GOT3 (cell line): ENCODE measurements at places on chromosomes 4 and X.
A peak's percentile ranks its signal among the peaks of the same experiment; 100 is the strongest.

GRCh38 chrX:114058988-114059418 is 524.9 kb upstream of the HTR2C start:
- DNase-seq: no peak

DNA sequence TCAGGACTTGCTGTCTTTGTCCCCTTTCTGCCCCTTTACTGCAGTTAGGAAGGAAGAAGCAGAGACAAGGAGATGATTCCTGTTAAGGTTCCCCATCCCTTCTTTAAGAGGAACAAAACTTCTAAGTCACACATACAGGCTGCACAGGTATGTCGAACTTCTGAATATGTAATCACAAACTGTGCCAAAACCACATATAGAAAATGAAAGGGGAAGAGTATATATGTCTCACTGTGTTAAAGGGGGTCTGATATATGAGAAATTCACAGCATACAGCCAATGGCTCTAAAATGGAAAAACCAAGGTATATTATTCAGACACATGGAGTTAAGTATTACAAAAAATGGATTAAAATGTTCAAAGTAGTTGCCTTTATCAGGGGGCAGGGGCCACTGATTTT is 11.7 kb downstream of the CFAP97 start:
- no peak for DNase-seq

DNA sequence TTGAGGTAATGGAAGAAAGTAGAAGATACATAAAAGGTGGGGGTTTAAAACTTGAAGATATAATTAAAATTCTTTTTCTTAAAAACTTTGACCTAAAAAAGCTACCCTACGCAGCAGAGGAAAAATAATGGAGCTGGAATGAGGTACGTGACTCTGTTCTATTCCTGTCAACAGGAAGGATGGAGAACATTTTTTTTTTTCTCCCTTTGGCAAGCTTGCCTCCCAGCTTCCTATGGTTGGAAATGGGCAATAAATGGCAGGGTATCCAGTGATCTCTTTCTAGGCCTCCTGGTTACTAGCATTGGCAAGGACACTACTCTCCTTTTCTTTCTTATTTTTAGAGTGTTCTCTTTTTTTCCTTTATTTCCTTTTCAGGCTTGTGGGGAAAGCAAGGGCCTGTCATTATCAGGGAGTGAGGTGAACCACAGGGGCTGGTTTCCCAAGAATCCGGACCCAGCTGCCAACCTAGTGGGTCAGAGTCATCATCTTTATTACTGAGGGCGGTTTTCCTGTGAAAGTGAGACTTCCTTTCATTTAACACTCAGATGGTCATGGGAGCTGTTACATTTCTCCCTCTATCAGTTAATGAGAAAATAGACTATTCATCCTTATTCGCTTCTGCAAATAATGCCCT is 224.6 kb downstream of the SPRY1 start:
- no peak for DNase-seq

DNA sequence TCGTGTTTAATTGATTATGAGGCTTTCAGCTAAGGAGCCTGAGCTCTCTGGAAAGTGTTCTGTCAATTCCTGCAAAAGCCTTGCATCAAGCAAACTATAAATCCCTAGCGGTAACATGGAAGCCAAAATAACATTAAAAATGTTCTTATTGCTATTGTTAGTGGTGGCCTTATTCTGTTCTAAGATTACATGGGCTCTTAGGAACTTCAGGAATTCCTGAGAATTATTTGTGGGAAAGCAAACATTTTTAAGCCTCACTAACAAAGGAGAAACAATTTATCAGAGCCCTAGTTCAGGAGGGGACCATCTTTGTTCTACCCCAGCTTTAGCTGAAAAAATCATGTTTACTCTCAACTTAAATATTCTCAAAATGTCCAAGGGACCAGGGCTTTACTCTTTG is 119.6 kb downstream of the PAPSS1 start:
- no peak for DNase-seq

GRCh38 chrX:38055170-38055847 is 49.0 kb downstream of the SYTL5 start:
- DNase-seq: no peak

DNA sequence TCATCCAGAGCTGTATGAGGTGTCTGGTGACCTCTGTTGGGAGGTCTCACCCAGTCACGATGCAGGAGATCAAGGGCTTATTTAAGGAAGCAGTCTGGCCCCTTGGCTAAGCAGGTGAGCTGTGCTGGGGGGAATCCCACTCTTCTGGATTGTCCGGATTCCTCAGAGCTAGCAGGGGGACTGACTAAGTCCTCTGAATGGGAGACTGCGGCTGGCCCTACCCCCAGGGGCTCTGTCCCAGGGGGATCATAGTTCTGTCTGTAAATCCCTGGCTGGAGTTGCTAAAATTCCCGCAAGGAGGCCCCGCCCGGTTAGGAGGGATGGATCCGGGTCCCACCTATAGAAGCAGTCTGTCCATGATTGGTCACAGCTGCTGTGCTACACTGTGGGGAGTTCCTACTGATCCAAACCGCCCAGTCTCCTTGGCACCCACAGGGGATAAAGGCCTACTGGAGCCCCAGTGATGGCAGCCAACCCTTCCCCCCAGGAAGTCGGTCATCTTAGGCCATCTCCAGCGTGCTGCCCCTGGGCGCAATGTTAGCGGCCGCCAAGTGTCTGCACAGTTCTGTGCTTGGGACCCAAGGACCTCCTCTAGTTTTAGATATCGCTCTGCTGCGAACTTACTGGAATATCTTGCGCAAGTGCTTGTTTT is 118.2 kb upstream of the KLF8 start:
- DNase-seq: no peak

GRCh38 chr4:12844141-12844540 is 640.0 kb downstream of the RAB28 start:
- DNase-seq: no peak

GRCh38 chr4:30904588-30904987 is 184.4 kb downstream of the PCDH7 start:
- DNase-seq: no peak

GRCh38 chr4:88457307-88458103 is 586 bp downstream of the HERC5 start:
- peak; percentile 46 for DNase-seq

GRCh38 chrX:110108381-110108821 is 105.5 kb downstream of the TMEM164 start:
- no peak for DNase-seq

- DNase-seq: no peak
These were observed 165.4 kb upstream of the WDR1 start for GRCh38 chr4:10281996-10282395.

DNA sequence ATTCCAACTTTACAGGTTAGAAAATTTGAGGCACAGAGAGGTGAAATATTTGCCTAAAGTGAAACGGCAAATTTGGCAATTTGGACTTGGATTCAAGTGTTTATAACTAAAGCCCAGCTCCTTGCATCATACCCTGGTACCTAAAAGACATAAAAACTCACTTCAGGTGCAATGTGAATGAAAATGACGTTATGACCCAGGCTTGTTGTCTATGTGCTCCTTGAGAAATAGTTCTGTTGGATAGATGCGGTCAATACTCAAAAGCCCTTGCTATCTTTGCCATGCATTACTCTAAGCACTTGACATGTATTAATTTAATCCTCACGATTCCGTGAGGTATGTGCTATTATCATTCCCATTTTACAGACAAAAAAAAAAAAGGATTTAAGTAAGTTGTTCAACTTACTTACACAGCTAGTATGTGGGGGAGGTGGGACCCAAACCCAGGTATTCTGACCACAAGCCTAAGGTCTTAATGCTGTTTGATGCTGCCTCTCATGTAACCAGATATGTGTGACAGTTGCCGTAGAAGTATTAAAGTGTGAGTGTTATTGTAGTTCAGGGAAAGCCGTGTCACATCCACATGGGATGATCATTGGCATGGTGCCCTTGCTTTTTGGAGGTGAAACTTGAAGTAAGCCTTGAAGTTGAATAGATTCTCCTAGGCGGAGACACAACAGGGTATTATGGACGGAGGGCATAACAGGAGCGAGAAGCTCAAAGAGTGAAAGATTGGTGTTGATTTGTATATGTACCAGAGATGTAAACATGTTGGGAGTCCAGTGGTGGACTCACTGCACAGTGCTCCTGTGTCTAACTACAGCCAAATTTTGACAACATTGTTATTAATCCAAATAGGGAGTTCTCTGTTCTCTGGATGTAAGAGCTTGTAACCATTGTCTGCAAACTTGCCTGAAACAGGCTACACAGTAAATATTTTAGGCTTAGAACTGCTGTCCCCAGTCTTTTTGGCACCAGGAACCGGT is 3.1 kb downstream of the SCML1 start:
- DNase-seq: no peak

GRCh38 chr4:155615081-155615887 is 51.4 kb upstream of the GUCY1A1 start:
- DNase-seq: no peak

- no peak for DNase-seq
These were observed 69.6 kb upstream of the ATXN3L start for GRCh38 chrX:13389501-13389900.

DNA sequence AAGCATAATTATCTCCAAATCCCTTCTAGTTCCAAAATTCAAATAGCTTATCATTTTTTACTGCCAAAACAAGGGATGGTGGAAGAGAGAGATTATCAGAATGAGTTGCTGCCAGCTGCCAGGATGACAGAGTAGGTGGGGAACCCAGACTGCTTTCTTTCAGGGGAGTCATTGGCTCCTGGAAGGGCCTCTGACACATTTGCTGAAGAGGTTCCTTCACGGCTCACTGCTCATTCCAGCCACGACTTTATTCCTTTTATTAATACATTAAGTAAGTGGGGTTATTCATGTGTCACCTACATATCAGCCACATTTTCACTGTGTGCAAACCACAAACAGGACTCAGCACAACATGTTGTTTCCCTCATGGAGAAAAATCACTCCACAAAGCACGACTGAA is 12.7 kb upstream of the SMIM43 start:
- DNase-seq: no peak

- no peak for DNase-seq
These were observed 743 bp downstream of the ANTXR2 start for GRCh38 chr4:80072228-80072743.

DNA sequence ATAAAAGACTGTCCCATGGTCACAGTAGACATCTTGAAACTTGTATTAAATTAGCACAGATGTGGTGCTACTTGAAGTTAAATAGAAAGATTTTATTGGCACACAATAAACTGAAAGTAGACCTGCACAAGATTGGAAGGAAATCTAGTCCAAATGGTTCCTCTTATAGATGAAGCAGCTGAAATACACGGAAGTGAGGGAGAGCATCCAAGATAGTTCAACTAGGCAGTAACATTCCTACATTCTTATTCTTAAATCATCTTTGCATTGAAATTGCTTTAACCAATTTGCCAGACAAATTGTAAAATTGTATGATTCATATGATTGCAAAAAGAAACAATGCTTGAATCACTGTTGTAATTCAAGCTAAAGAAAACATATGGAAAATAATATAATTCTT is 87.6 kb upstream of the VCX3B start:
- DNase-seq: no peak

- no peak for DNase-seq
These were observed 81.2 kb downstream of the GAB1 start for GRCh38 chr4:143417679-143418403.

DNA sequence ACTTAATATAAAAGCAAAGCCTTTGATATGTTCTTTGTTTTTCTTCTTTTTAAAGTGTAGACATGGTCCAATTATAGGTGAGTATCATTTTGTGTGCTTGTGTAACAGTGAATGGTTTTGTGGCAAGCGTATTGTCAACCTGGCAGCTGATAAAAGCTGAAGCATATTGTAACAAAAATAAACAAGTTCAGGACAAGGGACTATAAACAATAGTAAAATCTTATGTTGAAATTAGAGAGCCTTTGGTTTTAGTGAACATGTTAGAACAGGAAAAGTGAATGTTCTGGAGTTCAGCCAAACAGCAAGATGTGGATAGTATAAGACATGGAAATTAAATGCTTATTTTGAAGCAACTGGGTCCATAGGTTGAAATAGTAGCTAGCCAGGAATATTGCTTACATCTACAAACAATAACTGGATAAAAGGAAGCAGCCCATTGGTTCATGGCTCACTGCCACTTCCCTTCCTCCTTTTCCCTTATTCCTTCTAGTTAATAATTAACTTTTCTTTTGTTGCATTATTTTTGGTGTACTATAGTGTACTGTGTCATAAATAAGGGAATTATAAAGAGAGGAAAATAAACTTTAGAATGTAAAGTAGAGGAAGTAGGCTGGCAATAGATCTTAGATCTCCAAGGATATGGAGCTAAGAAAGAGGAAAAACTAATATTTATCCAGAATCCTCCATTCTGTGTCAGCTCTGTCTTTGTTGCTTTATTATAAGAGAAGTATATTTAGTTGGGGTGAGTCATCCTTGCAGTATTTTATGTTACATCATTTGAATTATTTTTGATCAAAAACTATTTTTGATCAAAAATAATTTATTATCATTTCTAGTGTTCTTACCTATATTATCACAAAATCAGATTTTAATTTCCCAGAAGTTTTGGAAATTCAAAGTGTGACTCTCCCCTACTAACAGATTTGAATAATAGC is 65.6 kb downstream of the MRPL1 start:
- no peak for DNase-seq

DNA sequence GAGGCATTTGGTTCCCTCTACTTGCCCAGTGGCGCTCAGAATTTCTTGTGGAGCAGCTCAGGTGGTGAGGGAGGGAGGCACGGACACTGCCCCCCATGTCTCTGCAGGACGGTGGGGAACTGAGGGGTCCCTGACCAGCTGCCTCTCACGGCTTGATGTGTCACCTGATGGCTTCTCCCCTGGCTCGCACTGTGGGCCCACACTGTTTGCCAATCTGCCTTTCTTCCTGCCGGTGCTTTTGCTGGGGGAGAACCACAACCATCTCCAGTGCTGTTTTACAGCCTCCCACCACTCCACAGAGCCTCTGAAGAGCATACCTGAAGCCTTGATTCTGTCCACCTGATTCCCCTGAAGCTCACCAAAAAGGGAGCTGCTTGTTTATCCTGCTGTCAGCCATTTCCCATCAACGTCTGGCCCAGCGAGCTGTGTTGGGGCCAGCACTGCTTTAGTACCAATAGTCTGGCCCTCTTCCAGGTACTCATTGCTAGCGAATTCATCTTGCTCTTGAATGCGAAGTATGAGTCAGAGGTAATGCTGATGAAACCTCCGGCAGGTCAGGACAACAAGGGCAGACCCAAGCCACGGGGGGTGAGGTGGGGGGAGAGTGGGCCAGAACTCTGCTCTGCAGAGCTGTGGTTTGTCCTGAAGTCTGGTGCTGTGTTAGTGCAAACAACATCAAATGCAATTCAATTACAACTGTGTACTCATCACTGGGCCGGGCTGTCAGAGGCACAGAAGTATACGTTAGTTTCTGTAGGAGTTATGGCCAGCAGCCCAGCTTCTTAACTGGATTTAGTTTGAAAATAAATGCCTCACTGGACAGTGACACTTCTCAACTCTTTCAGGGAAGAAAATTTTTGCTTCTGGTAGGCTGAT is 208.3 kb upstream of the JADE1 start:
- no peak for DNase-seq
